ENCODE measurements at places on chromosomes 1 and 21. TPM values are rescaled to one million over a fixed set of nuclear protein-coding genes. Genes with fewer than 3 reads are reported as not detected.

Gene CTSE
- not detected for total RNA-seq

Gene PRDM16
- total RNA-seq: 47.1 TPM

Gene LRP8
- total RNA-seq: 26.3 TPM

Gene PROK1
- total RNA-seq: not detected

Gene KCNJ15
- 0.12 TPM for total RNA-seq

Gene ATG4C
- total RNA-seq: 5.0 TPM
